ENCODE measurements at places on chromosomes 5 and 9.
A peak's percentile ranks its signal among the peaks of the same experiment; 100 is the strongest.

- no peak for DNase-seq
These were observed 107.4 kb downstream of the DAPK1 start for GRCh38 chr9:87604886-87605588.

- no peak for DNase-seq
These were observed 619.7 kb upstream of the ARRDC3 start for GRCh38 chr5:92002721-92003274.

GRCh38 chr5:67827541-67827940 lies 388.0 kb upstream of the PIK3R1 start:
- DNase-seq = no peak

DNA sequence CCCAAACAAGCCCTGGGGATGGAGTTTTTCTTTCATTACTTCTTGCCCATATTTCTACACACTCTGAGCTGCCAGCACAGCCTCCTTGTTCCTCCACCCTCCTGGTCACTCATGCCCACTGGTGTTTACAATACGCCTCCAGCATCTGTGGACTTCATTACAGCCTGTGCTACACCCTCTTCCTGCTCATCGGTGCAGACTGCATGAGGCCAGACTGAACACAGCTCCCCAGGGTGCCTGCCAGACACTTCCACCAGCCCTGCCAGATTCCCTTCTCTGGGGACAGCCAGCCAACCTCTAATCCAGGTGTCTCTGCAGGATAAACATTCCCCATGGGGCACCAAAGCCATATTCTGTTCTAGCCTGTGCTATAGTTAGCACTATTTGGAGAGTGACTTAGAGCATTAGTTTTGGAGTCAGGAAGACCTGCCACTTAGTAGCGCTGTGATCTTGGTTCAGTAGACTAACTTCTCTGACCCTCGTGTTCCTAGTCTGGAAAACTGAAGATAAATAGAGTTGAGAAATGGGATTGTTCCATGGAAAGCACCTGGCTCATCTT lies 163.8 kb upstream of the KLF4 start:
- DNase-seq = no peak

DNA sequence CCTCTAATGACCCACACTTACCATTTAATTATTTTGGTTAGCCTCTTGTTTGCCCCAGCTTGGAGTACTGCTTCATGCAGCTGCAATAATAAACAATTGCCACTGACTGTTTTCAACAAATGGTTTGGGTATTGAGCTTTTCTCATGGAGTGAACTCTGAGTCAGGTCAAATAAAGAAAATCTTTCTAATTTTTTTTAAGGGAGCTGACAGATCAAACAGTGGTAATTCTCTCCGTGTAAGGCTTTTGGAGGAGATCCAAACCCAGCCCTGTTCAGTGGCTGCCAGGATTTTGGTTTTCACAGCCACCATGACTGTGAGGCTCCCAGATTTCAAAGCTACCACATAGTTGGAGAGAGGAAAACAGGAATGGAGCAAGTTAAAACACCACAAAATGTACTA lies 110.7 kb upstream of the EFNA5 start:
- DNase-seq = no peak

GRCh38 chr9:134233022-134233421 lies 68.7 kb upstream of the RNU6ATAC start:
- DNase-seq = no peak

GRCh38 chr9:78041971-78042370 lies 10.4 kb upstream of the GNAQ start:
- DNase-seq = no peak

DNA sequence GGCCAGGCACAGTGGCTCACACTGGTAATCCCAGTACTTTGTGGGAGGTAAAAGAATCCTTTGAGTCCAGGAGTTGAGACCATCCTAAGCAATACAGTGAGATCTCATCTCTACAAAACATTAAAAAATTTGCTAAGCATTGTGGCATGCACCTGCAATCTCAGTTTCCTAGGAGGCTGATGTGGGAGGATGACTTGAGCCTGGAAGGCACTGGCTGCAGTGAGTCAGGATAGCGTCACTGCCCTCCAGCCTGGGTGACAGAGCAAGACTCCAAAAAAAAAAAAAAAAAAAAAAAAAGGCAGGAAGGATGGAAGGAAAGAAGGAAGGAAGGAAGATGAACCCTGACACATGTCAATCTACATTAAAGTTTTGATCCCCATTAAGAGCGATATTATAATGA lies 1452.2 kb upstream of the ACO1 start:
- no peak for DNase-seq

GRCh38 chr9:72465593-72465984 lies 55.8 kb upstream of the TMC1 start:
- no peak for DNase-seq

GRCh38 chr5:83721953-83722901 lies 1.6 kb upstream of the HAPLN1 start:
- DNase-seq = peak; percentile 92

- DNase-seq = peak; percentile 19
These were observed 389.3 kb upstream of the DMAC1 start for GRCh38 chr9:8188723-8189407.

DNA sequence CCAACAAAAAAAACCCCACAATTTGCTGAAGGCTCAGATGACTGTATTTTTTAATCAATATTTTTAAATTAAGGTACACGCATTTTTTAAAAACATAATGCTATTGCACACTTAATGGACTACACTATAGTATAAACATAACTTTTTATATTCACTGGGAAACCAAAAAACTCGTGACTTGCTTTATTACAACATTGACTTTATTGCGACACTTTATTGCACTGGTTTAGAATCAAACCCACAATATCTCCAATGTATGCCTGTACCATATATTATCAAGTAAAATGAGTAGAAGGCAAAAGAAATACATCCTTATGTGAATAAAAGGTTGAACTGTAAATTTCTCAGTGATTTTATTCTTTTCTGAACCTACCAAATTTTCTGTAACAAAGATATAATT lies 53.7 kb downstream of the RICTOR start:
- DNase-seq = no peak

DNA sequence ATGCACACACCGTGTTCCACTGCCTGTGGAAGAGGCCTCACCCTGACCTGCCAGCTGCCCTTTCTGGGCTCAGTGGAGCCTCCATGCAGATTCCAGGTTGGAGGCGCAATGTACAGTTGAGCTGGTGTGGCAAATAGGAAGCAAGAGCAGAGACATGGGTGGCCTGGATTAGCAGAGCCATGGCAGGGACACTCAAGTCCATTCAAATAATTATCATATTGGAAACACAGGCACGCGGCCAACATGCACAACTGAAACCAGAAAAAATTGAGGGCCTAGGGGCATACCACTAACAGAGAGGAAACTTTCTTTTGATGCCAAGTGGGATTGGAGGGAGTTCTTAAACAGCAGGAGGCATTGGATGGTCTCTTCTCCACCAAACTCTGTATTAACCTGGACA lies 35.8 kb downstream of the OTULINL start:
- DNase-seq = no peak

DNA sequence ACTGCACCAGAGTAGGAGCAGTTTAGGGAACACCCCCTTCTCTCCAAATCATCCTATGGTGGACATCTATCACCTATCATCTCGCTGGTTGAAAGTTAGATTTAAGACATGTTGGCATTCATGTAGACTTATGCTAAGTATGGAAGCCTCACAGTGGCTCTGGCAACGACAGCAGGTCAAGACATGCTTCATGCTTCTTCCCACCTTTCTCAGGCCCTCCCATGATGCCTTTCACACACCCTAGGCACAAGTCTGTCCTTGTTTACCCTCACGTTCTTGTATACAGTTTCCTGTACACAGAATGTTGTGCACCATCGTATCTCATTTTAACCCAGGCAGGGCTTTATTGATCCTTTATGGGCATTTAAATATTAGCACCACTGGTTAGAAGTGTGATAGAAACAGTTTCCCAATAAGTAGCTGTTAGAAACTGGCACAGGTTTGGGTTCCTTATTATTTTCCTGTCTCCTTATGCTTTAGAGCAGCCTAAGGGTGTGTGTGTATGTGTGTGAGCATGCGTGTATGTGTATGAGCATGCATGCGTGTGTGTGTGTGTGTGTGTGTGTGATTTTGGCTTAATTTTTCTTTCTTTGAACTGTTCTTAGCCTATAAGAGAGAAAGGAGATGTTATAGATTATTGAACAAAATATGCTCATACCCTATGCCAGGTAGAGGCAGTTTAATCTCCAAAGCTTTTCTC lies 160.6 kb downstream of the NTRK2 start:
- DNase-seq = no peak

GRCh38 chr5:16592255-16592654 lies 24.5 kb downstream of the RETREG1 start:
- no peak for DNase-seq

DNA sequence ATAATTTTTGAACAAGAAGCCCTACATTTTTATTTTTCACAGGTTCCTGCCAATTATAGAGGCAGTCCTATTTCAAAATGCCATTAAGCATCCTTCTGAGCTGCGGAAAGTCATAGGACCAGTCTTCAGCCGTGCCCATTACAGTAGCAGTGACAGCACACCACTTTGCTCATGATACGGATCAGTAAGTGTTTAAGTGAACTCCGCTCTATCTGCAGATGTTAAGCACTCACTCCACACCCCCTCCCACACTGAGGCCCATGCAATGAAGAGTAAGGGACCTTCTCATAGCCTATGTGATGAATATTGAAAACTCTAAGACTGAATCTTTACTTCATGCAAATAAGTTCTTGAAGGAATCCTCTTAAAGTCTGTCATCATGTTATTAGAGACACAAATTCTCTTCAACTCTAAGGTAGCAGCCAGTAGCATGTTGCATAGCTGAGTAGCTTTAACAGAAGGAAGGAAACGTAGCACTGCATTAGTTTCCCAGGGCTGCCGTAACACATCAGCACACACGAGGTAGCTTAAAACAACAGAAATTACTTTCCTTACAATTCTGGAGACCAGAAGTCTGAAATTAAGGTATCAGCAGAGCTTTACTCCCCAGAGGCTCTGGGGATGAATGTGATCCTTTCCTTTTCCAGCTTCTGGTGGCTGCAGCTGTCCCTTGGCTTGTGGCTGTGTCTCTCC lies 20.3 kb upstream of the TAF11L2 start:
- DNase-seq = no peak

DNA sequence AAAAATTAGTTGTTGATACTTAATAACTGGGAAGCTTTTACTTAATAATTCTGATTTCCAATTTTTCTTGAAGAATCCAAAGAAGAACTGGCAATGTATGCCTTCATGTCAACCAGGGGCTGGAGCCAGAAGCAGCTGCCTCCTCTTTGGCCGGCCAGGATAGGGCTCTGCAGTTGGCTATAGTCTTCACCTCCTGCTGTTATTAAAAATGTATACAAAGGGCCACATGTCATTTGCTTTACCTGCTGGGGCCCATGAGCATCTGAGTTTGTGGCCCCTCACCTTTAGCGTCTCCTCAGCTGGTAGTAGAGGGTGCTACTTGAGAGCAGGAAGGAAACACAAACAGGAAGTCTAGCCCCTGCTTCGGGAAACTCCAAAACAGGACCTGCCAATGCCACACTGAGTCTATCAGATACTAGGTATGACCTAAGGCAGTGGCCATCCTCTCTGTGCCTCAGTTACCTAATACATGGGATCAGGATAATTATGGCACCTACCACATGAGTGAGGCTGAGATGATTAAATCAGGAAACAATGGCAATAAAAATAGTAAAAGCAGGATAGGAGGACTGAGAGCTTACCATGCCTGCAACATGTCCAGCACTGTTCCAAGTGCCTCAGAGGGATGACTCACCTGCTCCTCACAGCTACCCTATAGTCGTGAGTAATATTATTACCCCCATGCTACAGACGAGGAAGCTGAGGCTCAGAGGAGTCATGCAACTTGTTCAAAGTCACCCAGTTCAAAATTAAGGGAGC lies 21.3 kb downstream of the CCDC69 start:
- DNase-seq = peak; percentile 44

- peak; percentile 75 for DNase-seq
These were observed 753 bp downstream of the FANCC start for GRCh38 chr9:95316794-95317118.

- DNase-seq = no peak
These were observed 50.1 kb upstream of the PDE4D start for GRCh38 chr5:59943452-59944113.

GRCh38 chr5:160802592-160802991 lies 49.4 kb downstream of the ATP10B start:
- peak; percentile 39 for DNase-seq

DNA sequence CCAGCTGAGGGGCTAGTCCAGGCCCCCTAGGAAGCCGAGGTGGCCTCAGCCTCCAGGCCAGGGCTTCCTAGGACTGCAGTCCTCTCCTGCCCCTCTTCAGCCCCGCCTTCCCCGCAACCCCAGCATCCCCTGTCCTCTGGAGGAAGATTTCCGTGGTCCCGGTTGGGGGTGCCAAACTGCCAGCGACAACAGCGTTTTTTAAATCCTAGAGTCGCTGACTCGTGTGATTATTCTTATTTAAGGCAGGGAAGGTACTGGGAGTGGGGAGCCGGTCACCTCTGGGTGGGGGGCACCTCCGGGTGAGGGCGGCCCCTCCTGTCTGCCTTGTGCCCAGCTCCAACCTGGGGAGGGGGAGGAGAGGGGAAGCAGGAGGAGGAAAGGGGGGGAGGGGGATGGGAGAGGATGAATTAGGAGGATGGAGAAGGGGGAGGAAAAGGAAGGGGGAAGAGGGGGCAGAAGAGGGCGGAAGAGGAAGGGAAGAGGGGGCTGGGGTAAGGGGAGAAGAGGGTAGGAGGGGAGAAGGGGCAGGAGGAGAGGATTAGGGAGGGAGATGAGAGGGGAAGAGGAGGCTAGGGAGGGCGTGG lies 173.1 kb upstream of the IER5L start:
- DNase-seq = no peak

GRCh38 chr5:97499605-97500004 lies 316.6 kb upstream of the RIOK2 start:
- DNase-seq = no peak

DNA sequence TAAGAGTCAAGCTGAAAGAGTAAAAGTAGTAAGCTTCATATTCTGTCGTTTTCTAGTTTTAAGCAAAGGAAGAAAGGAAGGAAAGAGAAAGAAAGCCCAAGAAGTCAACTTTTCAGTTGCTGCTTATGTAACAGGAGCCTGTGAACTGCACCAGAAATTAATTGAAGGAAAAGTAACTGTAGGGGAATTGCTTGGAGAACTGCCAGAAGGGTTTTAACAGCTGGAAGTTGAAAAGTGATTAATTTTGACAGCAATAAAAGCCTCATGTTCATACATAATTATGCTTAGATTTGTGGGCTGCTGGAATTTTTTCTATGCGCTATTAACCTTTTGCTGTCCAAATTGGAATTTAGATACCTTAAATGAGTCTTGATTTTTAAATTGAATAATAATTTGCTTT lies 255.7 kb downstream of the ENC1 start:
- no peak for DNase-seq

- no peak for DNase-seq
These were observed 200.0 kb downstream of the ATP10B start for GRCh38 chr5:160651692-160652645.

DNA sequence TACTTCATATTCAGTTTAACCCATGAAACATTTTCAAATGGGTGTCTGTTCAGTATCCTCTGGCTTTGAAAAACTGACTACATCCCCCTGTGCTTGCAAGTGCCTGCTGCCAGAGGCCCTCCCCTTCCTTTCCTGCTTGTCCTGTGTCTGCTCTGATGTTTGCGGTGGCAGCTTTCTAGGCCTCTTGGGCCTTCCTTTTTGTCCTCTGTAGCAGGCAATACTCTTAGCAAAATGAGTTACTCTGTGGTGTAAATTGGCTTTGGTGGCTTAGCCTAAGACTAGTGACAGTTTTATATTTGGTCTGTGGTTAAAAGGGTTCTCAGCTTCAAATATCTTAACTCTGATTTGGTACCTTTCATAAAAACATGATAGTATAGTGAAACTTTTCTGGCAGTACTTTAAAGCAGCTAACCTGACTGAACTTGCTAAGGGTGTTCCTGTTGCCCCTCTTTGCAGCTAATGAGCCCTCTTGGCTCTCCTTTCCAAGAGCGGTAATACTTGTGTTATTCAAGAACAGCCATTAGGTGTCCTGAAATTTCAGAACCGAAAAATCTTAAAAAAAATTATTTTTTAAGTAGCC lies 76.6 kb downstream of the GOLM1 start:
- no peak for DNase-seq
